Naive thymus-derived CD4-positive, alpha-beta T cell (primary cell): ENCODE measurements at places on chromosomes 7 and 10. TPM values are rescaled to one million over a fixed set of nuclear protein-coding genes. Genes with fewer than 3 reads are reported as not detected.

Gene PLA2G12B
- total RNA-seq = not detected

Gene UMAD1
- 25.2 TPM for total RNA-seq

Gene PITX3
- total RNA-seq = not detected

Gene GIMAP1
- total RNA-seq = 32.6 and 37.4 TPM in 2 replicates

Gene ELMO1
- 119 and 132 TPM in 2 replicates for total RNA-seq

Gene PMS2
- total RNA-seq = 23.5 TPM

Gene SPDYE6
- total RNA-seq = 0.51 TPM

Gene GPR15LG
- total RNA-seq = not detected in 2 replicates

Gene HGF
- not detected for total RNA-seq

Gene GOLGA7B
- total RNA-seq = 6.4 TPM

Gene ANKRD61
- total RNA-seq = 0.18 TPM in 1 of 2 replicates, not detected in the other

Gene AQP1
- total RNA-seq = 0.12 and 0.13 TPM in 2 replicates

Gene CPXM2
- total RNA-seq = not detected in 2 replicates

Gene PIK3CG
- 29.7 TPM for total RNA-seq

Gene CPA2
- not detected for total RNA-seq

Gene CARD11
- total RNA-seq = 127 TPM

Gene LLCFC1
- total RNA-seq = not detected in 2 replicates

Gene AZGP1
- total RNA-seq = not detected

Gene ZKSCAN1
- total RNA-seq = 70.1 and 82.2 TPM in 2 replicates
